ENCODE measurements at places on chromosomes 11 and 22. TPM values are rescaled to one million over a fixed set of nuclear protein-coding genes. Genes with fewer than 3 reads are reported as not detected.

The GTSE1 gene
- 47.7 TPM for total RNA-seq

The C11orf97 gene
- not detected for total RNA-seq

The OR52A5 gene
- not detected for total RNA-seq

The IGF2 gene
- 0.16 TPM for total RNA-seq

The TPH1 gene
- 0.34 TPM for total RNA-seq

The DEFB108B gene
- not detected for total RNA-seq

The TIMP3 gene
- total RNA-seq, result not detected

GRCh38 chr11:79090191-79090705 is 350.6 kb downstream of the TENM4 start:
- no peak for DNase-seq

DNA sequence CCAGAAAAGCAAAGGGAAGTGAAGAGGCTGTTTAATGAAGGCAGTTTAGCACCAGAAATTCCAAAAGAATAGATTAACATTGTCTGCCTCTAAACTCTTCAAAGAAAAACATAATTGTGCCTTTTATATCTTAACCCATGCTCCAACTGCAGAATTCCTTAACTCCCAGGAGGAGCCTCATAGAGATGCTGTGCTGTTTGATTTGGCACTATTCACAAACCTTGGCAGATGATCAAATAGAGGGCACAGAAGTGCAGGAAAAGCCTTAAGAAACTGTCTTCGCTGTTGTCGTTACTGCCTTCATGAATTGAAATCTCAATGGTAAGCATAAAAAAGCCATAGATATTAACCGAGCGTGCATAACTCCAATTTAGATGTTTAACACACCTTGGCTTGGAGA is 124.1 kb upstream of the MPPED2 start:
- no peak for DNase-seq

DNA sequence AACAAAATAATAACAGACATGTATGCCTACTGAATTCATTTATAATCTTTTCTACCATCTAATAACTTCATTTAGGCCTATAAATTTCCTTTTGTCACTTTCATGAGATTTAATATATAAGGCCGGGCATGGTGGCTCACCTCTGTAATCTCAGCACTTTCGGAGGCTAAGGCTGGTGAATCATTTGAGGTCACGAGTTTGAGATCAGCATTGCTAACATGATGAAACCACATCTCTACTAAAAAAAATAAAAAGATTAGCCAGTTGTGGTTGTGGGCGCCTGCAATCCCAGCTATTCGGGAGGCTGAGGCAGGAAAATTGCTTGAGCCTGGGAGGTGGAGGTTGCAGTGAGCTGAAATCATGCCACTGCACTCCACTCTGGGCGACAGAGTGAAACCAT is 14.2 kb upstream of the NTM start:
- DNase-seq, result no peak

GRCh38 chr22:21796863-21797262 is 61.3 kb upstream of the YPEL1 start:
- DNase-seq, result no peak

DNA sequence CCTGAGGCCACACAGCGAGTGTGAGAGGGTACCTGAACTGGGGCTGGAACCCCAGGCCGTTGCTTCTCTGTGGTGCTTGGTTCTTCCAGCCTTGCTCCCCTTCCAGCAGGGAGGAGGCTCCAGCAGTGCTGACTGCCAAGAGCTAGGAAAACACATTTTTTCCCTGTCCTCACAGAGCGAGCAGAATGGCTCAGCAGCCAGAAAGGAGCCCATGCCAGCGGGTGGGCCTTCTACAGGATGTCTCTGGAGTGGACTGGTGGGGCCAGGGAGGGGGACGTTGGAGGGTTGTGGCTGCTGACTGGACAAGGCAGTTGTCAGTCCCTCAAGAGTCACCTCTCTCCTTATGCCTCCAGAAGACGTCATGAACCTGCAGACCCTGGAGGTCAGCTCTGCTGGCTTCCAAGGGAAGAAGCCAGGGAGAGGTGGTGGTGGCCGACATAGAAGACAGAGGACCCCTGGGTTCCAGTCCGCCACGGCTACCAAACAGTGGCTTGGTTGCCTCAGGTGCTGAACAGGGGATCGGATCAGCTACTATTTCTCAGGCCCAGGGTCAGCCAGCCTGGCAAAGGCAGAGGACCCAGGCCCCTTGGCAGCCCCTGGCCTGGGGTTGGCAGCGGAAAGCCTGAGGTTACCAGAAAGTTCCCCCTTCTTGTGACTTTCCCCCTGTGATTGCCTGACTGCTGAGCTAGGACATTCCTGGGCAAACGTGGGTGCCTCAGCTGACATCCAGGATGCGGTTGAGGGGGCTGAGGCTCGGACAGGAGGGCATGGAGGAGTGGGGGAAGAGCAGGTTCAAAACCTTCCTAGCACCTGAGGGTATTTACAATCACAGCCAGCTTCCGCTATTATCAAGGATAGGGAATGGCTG is 3.7 kb downstream of the MAFF start:
- no peak for DNase-seq

GRCh38 chr11:123239191-123240150 is 44.4 kb upstream of the CLMP start:
- DNase-seq, result no peak

DNA sequence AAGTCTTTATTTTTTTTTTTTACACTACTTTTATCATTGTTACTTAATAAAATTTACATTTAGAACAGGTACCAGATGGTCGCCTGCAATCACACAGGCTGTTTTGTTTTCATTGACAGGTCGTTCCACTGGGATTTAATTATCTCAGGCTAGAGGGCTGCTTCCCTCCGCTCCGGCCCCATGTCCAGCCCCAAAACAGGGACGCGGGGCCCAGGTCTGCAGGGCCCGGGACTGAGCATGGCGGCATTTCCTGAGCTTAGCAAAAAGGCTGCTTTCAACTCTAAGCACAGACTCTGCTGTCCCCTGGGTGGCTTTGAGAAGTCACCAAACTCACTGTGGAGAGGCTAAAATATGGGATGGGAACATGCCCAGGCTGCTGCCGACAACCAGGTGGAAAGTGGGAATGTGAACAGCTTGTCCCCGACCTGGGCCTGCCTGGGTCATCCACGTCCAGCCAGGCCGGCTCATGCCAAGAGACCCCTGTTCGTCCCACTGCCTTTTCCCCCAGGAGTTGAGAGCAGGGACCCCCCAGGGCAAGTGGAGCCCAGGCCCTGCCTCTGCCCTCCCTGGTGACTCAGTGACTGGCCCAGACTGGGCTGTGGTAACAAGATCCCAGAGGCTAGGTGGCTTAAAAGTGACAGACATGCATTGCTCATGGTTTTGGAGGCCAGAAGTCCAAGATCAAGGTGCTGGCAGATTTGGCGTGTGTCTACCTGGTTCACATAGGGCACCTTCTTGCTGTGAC is 150.0 kb downstream of the SHANK2 start:
- DNase-seq, result no peak

- DNase-seq, result peak; percentile 67
Measured at GRCh38 chr11:61294717-61295595, at the start of gene VWCE. TSS of gene VWCE (minus strand) at chr11:61295316. CDS start at chr11:61295037, 279 bp downstream.

DNA sequence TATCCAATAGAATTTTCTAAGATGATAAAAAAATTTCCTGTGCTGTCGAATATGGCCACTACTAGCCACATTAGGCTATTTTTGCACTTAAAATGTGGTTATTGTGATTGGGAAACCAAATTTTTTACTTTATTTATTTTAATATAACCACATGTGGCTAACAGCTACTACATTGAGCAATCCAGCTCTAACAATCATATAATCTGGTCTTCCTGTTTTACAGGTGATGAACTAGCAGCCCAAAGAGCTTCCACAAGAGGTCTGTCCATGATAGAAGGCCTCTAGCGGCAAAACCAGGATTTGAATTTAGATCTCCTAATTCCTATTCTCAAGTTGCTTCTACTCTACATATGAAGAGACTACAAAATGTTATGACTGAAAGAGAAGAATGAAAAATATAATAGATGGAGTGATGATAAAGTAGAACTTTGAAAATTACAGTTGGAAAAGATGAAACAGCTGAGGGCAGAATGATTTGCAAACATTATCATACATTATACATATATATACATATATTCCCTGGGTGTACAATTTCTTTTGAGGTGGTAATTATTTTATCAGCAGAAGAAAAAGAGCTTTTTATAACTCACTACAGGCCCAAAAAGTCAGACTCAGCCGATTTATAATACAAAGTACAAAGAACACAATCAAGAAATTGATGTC is 363.5 kb upstream of the PITPNB start:
- no peak for DNase-seq

DNA sequence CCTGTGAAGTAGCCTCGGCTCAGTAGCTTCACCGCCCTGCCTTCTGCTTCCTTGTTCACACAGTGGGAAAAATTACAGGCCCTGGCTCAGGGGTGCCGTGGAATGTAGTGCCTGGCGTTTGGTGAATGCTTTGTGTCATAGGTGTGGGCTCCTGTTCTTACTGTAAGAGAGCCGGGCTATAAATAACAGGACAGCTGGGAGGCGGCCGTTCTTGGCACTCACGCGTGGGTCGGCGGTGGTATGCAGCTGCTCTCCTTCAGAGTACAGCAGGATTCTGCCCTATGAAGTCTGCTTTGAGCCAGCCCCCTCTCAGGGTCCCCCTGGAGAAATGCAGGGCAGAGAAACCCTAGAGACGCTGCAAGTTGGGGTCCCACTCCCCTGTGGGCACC is 84.2 kb downstream of the CTTN start:
- no peak for DNase-seq

- DNase-seq, result no peak
Measured at GRCh38 chr11:11732116-11732515, 109.7 kb upstream of the USP47 start.

- no peak for DNase-seq
Measured at GRCh38 chr11:20031155-20032001, 128.9 kb downstream of the DBX1 start.

GRCh38 chr11:134916421-134917213 is 504.6 kb upstream of the B3GAT1 start:
- no peak for DNase-seq

DNA sequence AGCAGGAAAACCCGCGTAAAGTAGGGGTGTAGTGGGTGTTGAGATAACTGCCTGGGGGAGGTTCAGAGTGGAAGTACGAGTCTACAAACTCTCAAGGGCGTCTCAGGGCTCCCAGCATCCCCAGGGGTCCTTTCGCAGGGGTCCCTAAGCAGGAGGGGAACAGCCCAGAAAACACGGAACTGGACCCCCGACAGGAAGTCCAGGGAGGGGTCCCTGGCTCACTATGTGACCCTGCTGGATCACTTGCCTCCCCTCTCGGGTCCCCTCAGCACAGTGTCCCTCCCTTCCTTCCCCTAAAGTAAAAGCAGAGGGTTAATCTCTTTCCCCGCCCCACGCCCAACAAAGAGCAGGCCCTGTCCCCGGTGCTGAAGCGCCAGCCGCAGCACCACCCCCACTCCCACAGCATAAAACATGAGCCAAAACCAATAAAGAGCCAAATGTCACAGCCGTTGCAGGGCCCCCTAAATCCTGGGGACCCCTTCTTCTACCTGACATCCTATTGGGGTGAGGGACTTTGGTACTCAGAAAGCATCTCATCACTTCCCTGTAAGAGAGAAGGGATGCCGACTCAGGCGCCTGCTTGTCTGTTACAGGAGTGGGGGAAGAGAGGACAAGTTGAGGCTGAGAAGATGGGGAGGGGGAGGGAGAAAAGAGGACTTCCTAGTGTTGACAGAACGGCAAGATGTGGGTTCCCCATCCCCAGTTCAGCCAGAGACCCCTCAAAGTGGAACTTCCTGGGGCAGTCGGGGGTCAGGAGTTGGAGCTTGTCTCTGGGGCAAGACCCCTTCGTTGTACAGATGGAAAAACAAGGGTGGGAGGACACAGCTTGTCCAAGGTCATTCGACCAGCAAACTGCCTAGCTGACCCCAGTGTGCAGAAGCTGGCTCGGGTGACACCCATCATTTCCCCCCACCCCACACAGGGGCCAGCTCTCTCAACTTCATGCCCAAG is 1.4 kb upstream of the NEFH start:
- peak; percentile 32 for DNase-seq
